ENCODE measurements at places on chromosomes 4 and X.

DNA sequence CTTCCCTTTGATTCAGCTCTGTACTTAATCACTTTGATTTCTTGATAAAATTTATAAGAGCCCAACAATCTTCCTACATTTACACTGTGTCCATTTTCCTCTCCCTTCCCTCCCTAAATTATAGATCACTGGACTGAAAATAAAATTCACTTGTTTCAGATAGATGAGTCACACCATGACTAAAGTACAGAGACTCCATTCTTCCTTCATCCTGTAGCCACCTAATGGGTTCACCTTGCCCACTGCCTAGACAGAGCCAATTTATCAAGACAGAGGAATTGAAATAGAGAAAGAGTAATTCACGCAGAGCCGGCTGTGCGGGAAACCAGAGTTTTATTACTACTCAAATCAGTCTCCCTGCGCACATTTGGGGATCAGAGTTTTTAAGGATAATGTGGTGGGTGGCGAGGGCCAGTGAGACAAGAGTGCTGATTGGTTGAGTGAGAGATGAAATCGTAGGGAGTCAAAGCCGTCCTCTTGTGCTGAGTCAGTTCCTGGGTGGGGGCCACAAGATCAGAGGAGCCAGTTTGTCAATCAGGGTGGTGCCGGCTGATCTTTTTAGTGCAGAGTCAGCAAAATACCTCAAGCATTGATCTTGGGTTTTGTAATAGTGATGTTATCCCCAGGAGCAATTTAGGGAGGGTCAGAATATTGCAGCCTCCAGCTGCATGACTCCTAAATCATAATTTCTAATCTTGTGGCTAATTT is 71.3 kb upstream of the MED14 start:
- no peak for DNase-seq

DNA sequence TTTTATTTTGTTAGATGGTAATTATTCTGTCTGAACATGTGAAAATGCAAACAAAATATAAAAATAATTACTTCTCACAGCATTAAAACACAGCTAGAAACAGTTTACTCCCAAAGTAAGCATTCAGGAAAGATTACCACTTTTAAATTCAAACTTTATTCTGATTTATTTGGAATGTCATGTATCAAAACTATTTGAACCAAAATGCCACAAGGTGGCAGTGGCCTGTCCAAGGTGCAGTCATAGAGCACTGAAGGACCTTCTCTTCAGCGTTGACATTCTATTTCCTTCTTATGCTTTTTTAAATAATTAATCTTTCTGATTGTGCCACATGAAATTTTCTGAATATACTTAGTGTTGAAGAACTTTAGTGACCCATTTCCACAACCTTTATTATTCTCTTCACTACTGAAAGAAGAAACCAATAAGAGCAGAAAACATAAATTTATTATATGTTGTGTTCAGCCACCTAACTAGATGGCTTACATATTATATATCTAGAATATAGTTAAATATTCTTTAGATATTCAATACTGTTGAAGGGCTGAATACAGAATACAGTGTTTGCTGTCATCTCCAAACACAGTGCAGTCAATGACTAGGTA is 283.6 kb downstream of the CFAP299 start:
- no peak for DNase-seq

- DNase-seq, result no peak
Observed at GRCh38 chrX:126701380-126701779, 118.1 kb upstream of the PRR32 start.

DNA sequence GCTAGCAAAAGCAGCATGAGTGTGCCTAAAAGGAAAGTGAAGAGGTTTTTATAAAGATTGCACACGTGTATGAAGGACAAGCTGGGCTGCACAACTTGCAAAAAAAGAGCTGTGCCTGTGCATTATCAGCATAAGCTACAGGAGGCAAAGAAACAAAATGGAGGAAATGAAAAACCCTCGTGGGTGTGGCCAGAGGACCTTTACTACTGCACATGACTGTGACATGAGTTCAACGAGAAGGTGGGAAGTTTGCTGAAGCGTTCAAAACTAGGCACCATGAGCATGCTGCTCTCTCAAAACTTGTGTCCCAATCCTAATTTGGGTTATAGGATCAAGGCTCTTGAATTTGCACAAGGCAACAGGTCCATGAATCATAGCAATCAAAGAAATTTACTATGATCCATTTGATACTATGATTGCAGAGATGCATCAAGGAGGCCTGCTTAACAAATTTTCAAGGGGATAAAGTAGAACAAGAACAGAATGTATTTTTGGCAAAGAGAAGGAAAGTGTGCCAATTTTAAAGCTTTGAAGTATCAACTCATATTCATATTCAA is 38.1 kb upstream of the CXorf38 start:
- no peak for DNase-seq

DNA sequence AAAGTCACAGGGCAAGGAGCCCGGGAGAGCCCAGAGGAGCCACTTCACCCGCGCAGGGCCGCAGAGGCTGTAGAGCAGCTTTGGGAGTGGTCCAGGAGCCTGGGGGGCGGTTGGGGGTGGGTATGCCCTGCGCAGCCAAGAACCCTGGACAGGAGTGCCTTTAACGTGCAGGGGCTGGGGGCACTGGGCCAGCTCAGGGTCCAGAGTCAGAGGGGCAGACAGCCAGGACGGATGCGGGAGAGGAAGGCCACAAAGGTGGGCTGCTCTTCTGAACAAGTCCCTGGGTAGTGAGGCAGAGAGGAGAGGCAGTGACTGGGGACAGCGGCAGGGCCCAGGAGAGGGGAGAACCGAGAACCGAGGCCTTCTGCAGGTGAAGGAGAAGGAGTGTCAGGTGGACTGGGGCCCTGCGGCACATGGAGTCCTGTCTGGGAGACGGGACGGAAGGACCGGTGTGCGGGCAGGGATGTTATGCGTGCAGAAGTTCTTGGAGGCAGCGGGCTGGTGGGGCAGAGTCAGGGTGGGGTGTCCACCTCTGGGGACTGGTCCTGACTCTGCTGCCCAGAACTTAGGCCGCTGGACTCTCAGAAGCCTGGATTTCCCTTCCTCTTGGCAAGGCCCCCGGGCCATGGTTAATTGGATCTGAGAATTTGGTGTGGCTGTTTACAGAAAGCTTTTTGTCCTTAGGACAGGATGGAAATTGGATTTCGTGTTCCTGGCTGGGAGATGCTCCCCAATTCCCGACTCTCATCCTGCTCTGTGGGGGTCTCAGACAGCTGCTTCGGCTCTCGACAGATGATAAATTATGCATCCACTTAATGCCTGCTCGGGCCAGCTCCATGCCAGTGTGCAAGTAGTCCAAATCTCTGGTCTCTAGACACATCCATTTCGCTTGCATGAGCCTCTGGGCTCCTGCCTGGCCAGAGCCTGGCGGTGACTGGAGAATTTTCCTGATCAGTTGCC is 31.9 kb downstream of the ADRA2C start:
- peak; percentile 88 for DNase-seq

DNA sequence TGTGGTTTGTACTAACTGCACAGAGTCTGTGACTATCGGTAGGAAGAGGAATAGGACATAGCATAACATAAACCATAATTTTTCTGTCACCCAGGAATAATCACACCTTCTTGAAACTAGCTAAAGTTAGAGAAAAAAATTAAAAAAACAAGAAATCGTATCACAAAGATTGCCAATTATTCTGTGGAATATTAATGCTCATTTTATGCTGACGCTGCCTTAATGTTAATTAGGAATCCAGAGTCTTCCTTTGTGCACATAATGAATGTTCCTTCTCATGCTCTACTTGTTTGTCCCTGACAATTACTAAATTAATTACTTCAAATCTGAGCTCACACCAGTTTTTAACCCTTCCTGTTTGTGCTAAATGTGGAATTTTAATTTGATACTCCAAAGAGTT is 772.7 kb upstream of the EPHA5 start:
- DNase-seq, result no peak

GRCh38 chr4:88585917-88586316 is 6.4 kb upstream of the HERC3 start:
- no peak for DNase-seq

DNA sequence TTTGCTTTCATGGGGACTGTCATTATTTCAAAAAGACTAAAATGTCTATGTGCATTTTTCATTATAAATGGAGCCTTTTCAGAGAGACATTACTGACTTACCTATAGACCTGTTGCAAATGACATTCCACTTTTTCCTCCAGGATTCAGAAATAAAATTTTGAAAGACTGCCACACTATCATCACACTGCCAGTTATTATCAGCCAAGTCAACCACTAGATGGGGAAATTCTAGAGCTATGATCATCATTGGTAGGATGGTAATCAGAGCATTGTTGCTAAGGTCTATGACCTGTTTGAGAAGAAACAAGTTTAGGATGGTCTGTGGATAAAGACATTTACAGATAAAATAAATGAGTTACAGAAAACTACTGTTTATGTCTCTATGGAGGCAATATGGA is 22.5 kb downstream of the LRRC66 start:
- DNase-seq, result no peak

GRCh38 chrX:31227250-31227649 is 155.4 kb upstream of the FTHL17 start:
- DNase-seq, result no peak

- DNase-seq, result no peak
Observed at GRCh38 chr4:103482893-103483292, 236.9 kb downstream of the TACR3 start.

DNA sequence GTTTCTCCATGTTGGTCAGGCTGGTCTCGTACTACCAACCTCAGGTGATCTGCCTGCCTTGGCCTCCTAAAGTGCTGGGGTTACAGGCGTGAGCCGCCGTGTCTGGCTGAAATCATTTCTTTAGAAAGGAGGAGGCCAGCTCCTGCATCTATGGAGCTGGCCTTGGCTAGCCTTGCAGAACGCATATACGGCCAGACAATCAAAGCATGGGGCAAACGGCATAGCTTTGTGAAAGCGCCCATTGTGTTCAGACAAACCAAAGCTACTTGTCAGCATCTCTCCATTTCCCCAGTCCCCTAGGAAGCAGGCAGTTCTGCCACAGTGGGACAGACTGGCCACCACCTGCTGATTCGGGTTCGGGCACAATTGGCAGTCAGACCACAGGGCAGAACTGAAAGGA is 48.9 kb upstream of the IQSEC2 start:
- DNase-seq, result no peak

DNA sequence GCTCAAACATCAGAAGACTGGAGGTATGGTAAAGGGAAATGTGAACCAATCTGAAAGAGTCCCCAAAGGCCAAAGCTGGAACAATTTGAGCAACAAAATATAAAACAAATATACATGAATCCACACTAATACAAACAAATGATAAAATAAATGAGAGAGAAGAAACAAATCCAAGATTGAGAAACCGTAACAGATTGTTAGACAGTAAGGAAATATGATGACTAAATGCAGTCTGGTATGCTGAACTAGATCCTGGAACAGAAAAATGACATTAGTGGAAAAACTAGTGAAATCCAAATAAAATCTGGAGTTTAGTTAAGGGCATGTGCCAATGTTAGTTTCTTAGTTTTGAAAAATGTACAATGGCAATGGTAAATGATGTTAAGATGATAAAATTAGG is 15.9 kb downstream of the PPA2 start:
- no peak for DNase-seq

DNA sequence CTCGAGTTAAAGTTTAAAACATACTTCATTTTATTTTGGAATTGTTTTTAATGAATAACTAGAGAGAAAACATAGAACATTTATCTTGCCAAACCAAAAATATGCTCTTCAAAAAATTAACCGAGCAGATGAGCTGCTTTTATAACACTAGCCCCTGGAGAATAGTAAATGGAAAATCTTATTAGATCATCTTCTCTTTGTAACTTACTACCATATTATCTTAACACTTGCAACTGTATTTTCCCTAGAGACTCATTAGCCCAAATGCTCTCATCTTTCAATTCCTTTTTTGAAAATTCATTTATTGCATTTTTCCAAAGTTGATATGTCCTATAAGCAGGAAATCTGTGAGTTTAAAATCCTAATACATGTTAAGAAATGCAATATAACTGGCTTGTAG is 143.3 kb downstream of the CAMK2D start:
- no peak for DNase-seq

- no peak for DNase-seq
Observed at GRCh38 chrX:116198235-116198634, 27.7 kb downstream of the AGTR2 start.

DNA sequence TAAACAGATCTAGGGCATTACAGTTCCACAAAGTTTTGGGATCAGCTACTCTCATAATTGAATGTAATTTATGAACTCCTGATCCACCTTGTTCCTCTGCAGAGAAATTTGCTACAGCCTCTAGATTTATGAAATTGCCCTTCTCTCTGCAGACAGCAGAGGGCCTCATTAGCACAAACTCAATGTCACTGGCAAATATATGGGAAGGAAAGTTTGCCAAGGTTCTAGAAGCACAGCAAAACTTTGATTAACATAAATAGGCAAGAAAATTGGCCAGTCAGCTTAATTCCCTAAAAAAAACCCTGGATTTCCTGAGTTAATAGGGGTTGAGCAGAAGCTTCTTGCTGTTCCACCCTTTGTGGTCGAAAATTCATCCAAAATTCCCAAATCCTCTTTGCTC is 31.5 kb downstream of the PRPS1 start:
- DNase-seq, result no peak

DNA sequence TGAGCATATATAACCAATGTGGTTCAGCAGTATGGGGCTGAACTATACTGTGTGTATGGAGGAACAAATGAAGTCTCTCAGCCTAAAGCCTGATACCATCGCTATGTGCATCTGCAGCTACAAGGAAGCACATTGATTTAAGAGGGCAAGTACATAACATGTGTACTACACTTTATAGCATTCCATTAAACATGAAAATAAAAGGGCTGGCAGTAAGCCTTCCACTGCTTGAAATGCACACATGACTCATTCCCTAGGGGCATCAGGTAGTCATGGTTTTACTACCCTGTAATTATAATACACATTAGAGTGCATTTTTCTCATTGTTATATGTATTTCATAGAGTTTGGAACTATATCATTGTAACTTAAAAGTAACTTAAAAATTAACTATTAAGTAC is 51.2 kb downstream of the SMARCA1 start:
- no peak for DNase-seq

- DNase-seq, result no peak
Observed at GRCh38 chr4:53563824-53564223, 27.5 kb downstream of the LNX1 start.

GRCh38 chr4:161254375-161254774 is 909.4 kb downstream of the FSTL5 start:
- no peak for DNase-seq

DNA sequence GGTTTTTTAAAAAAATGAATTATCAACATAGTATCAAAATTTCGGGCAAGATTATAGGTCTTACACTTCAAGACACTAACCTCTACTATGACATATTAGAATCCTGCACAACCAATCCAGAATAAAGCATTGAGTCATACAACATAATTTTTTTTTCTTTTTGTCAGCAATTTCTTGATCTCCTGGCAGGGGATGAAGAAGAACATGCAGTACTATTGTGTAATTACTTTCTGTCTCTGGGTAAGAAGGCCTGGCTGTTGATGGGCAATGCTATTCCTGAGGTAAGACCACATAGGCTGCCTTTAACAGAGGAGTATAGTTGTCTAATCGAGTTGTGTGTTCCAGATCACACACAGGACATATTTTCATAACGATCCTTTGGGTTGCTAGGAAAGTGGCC is 67.5 kb downstream of the FBXL5 start:
- no peak for DNase-seq
